ENCODE measurements at places on chromosomes 6 and 20. TPM values are rescaled to one million over a fixed set of nuclear protein-coding genes. Genes with fewer than 3 reads are reported as not detected.

Gene CDC5L
- 9.8 TPM for total RNA-seq

Gene CEBPB
- total RNA-seq: 177 TPM

Gene MUC22
- total RNA-seq: not detected

Gene TINAG
- 1.8 TPM for total RNA-seq

Gene NMBR
- total RNA-seq: not detected

Gene ULBP1
- total RNA-seq: 0.13 TPM

Gene LAMP5
- not detected for total RNA-seq

Gene SALL4
- total RNA-seq: 3.4 TPM

Gene TFAP2A
- 3.8 TPM for total RNA-seq

Gene PSMB9
- total RNA-seq: 2.1 TPM
